ENCODE measurements at places on chromosomes 11 and 22.

DNA sequence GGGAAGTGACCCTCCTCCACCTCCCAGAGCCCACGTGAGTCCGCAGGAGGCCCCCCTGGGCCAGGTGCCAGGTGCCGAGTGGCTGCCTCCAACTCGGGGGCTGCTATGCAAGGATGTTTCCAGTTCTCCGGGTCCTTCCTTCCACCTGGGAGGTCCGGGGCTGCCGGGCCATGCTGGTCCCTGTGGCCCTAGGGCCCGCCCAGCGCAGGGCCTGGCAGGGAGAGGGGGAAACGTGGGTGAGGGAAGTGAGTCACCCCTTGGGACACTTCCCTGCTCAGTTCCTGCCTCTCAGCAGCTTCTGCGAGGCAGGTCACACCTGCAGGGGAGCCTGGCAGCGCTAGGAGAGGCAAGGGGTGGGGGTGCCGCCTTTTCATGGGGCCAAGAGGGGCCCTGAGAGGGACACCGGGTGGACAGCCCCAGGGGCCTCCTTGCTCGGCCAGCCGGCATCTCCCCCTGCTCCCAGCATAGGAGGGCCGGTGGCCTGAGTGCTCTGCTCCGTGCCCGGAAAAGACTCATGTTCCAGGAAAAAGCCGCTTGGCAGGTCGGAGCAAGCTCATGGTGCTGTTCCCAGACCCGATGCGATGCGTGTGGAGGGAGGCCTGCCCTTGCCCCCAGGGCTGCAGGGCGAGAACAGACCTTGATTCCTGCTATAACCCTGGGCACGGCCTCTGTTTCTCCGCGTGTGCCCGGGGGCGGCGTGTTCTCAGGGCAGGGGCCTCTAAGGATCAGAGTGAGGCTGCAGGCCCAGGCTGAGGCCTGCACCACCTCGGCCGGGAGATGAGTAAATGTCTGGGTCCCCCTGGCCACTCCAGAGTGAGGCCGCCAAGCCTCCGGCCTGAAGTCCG, 30.3 kb upstream of the WNT7B start:
- DNase-seq, result peak; percentile 90

DNA sequence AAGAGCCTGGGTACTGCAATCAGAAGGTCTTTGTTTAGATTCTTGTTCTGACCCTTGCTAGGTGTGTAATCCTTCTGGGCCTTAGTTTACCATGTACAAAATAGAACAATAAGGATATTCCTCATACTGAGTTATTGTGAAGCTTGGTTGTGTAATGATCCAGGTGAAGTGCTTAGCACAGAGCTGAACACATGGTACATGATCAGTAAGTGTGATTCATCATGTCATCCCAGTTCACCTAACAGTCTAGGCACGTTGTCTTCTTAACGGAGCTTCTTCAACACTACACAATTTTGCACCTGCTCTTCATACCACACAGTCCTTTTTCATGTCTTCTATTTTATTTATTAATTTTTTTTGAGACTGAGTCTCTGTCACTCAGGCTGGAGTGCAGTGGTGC, 234.3 kb upstream of the TENM4 start:
- DNase-seq, result no peak

DNA sequence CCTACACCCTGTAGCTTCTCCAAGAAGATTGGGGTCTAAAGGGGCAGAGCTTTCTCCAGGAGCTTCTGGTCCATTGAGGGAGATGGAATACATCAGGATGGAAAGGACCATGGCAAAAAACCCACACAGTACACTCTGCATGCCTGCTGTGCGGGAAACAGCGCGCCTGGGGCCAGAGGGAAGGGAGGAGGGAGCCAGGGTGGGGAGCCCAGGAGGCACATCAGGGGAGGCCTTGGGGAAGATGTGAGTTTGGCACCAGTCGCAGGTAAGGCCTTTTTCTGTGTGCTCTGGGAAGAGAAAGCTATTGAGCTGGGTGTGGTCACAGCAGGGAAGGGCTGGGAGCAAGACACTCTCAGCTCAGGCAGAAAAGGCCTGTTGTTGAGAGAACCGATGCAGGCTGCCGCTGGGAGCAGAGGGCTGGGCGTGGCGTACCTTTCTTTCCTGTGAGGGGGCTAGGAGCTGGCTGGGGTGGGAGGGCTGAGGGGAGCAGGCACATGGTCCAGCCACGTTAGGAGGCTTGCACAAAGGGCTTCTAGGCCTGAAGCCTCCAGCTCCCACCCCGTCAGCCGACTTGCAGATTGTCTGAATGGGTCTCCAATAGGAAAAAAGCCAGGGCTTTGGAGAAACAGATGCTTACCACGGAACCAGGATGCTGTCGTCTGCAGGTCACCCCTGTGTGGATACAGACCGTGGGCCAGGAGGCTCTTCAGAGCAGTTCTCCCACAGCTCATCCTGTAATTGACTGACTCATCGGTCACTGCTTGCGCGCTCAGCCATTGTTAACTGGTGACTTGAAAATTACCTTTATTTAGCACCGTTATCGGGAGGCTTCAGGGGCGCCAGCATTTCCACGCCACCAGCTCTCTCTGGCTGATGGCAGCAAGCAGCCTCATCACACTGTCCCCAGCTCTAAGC, 237.3 kb downstream of the ST3GAL4 start:
- DNase-seq, result no peak

DNA sequence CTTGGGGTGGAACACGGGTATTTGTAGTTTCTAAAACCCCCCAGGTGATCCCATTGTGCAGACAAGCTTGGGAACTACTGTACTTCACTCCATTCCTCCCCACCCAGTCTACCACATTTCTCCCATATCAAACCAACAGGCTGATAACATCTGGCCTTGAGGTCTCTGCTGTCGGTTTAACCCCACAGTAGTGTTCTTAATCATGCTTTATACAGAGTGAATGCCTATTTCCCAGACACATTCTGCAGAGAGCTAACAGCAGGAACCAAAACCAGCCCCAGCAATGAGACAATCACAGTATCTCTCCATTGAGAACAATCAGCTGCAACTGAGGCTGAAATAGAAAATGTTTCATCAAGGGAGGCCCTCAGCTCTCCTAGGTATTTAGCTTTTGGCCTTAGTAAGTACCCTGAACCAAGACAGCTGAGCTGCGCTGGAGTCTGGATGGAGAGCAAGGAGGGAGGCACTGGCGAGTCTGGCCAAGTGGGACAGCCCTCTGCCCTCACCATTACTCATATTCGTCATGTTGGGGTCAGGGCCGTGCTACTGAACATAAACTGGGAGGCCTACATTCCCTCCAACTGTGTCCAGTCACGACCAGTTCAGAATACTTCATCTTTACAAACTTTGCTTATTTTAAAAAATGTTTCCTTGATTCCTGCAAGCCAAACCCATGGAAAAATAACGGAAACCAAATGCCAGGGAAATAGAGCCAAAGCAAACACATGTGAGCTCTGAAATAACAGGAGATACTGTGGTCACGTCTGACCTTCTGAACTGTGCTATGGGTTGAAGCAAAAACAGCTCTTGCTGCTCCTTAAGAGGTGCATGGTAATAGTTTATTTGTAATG, 81.0 kb downstream of the CCDC34 start:
- DNase-seq, result no peak

DNA sequence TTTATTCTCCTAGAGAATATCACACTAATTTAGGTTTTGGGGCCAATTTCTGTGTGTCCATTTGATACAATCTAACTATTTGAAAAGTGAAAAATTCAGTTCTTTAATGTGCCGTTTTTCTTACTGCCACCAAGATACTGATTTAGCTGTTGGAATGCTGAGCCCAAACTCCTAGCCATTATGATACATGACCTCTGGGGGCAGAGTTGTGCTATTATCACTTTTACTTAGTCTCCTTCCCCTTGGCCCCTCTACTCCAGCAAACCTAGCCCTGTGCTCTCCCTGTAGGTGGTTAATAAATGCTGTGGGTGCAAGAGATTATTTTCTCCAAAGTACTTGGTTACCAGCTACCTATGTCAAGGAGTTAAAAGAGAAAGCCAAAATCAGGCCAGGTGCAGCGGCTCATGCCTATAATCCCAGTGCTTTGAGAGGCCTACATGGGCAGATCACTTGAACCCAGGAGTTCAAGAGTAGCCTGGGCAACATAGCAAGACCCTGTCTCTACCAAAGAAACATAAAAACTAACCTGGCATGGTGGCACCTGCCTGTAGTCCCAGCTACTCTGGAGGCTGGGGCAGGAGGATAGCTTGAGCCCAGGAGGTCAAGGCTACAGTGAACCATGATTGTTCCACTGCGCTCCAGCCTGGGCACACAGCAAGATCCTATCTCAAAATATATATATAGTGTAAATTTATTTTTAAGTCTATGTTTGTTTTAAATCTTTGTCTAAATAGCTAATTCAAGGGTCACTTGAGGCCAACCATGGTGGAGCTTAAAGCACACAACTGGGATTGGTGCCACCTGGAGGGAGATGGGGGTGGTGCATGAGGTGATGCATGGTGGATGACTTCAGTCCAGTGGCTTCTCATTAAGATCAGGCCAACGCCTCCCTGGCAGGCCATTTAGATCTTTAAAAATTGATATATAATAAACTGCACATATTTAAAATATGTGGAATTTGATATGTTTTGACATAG, 193.2 kb upstream of the PLET1 start:
- DNase-seq, result no peak

- no peak for DNase-seq
Observed at GRCh38 chr11:91247009-91247735, 977.4 kb upstream of the FAT3 start.

DNA sequence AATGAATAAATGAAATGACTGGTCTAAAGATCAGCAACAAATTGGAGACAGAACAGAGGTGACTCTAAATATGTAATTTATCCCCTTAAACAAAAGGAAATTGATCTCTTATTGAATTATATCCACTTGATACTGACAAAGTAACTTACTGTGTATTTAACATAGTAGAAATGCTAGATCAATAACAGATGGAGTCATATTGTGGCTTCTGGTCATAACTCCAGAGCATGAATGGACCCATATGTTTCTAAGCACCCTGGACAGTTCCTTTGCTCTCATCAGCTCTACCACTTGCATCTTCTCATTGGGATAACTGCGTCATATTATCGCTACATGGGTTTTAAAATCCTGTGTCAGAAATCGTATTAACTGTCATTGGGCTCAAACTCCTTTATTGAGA, 222.3 kb downstream of the ETS1 start:
- peak; percentile 28 for DNase-seq

GRCh38 chr11:130737866-130738431, 178.3 kb downstream of the SNX19 start:
- DNase-seq, result no peak

DNA sequence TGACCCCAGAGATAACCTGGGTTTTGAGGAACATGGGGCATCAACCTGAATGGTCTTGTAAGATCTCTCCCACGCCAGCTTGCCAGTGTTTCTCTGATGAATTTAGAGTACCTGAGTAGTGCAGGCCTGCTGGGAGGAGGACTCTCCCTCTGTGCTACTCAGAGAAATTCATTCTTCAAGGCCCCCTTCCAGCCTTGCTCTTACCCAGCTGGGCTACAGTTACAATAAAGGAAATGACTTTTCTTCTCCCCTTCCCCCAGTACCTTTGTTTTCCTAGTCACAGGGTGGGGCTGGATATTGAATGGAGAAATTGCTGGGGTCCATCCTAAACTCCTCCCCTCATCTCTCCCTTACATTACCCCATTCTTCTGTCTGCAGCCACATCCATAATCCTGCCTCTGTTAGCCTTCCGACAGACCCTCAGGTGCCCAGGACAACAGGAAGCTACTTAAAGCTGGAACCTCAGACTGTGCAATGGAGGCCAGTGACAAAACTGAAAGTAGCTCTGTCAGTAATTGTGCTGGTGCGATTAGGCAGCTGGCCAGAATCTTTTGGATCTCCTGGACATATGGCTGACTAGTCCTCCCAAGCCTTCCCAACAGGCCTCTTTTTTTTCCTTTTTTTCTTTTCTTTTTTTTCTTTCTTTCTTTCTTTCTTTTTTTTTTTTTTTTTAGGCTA, 17.4 kb downstream of the LIMK2 start:
- no peak for DNase-seq

DNA sequence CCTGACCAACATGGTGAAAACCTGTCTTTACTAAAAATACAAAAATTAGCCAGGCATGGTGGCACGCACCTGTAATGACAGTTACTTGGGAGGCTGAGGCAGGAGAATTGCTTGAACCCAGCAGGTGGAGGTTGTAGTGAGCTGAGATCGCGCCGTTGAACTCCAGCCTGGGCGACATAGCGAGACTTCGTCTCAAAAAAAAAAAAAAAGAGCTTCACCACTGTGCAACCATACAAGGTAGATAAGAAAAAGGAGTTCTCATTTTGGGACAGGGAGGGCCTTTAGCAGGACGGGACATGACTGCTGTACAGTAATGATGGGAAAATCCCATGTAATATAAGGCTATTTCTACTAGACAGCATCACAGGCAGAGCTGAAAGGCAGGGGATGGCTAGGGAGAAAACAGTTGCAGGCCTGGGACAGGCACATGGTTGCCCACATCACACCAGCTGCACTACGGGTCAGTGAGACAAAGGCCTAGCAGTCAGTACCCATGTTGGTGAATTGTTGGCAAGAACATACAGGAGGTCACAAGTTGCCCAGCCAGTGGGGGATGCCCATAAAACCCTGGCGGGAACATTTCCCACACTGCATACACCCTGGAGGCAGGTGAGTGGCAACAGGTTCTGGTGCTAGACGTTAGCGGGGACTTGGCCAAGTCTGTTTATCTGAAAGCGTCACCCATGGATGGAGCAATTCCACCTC, 5.4 kb downstream of the TANGO2 start:
- no peak for DNase-seq

- DNase-seq, result peak; percentile 3
Observed at GRCh38 chr11:40227730-40228129, 1231.7 kb downstream of the LRRC4C start.
